ENCODE measurements at places on chromosomes 13 and 19. TPM values are rescaled to one million over a fixed set of nuclear protein-coding genes. Genes with fewer than 3 reads are reported as not detected.

GRCh38 chr19:49684983-49685553, 4.3 kb upstream of the ADM5 start:
- no peak for DNase-seq
- H3K4me3 ChIP-seq: no peak overlapping the region
- H3K27me3 ChIP-seq: peaks cover 14% of the 10 kb centered on the region
- peaks cover 16% of the 10 kb centered on the region for H3K36me3 ChIP-seq

DNA sequence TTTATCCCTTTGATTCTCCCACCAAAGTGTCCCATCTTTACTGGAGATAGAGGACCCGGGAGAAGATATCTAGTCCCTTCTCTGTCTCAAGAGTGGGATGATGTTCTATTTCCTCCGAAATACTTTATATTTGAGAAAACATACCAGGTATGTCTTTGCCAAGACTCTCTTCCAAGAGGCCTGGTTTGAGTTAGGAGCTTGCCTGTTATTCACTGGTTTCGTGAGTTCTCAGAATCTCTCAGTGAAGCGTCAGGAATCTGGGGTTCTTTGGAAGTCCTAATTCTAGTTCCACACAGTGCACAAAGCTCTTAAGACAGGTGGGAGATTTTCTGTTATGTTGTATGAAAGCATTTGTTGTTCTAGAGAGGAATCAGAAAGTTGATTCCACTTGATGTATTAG, 182.0 kb downstream of the DNAJC15 start:
- H3K27me3 ChIP-seq: no peaks in the 10 kb centered on the region
- no peak overlapping the region for H3K27ac ChIP-seq
- no peaks in the 10 kb centered on the region for H3K36me3 ChIP-seq
- H3K4me1 ChIP-seq: no peaks in the 10 kb centered on the region

DNA sequence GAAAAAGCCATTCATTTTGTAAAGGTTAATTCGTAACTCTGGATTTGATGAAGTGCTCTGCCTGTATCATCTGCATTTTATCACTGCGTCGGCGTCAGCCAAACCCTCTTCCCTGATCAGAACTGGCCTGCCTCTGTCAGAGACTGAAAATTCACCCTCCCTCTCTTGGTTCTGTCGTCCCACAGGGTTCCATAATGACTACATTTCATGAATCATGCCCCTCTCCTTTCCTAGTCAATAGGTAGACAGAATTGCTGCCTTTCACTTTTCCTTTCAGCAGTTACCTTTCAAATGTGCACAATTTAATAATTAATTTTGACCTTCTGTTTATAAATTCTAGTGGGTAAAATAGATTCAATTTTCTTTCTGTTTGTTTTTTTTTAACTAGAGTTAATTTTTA, 423.4 kb downstream of the RFC3 start:
- no peak overlapping the region for H3K4me3 ChIP-seq
- no peak overlapping the region for H3K27ac ChIP-seq
- H3K27me3 ChIP-seq: no peaks in the 10 kb centered on the region
- no peaks in the 10 kb centered on the region for H3K36me3 ChIP-seq
- no peaks in the 10 kb centered on the region for H3K4me1 ChIP-seq

- H3K27ac ChIP-seq: no peak overlapping the region
- H3K36me3 ChIP-seq: no peaks in the 10 kb centered on the region
- DNase-seq: no peak
- H3K27me3 ChIP-seq: no peaks in the 10 kb centered on the region
- H3K4me3 ChIP-seq: no peak overlapping the region
Measured at GRCh38 chr13:51767100-51767499, 36.9 kb downstream of the DHRS12 start.

GRCh38 chr19:29777781-29778309, 33.9 kb upstream of the CCNE1 start:
- no peak overlapping the region for H3K4me3 ChIP-seq
- no peaks in the 10 kb centered on the region for H3K27me3 ChIP-seq
- no peaks in the 10 kb centered on the region for H3K36me3 ChIP-seq

- DNase-seq: no peak
- H3K36me3 ChIP-seq: no peaks in the 10 kb centered on the region
- no peak overlapping the region for H3K4me3 ChIP-seq
- no peaks in the 10 kb centered on the region for H3K4me1 ChIP-seq
Measured at GRCh38 chr19:4891066-4891465, 11.6 kb downstream of the ARRDC5 start.

GRCh38 chr13:22189176-22190048, 518.5 kb downstream of the FGF9 start:
- no peaks in the 10 kb centered on the region for H3K36me3 ChIP-seq
- H3K27ac ChIP-seq: no peak overlapping the region
- no peaks in the 10 kb centered on the region for H3K27me3 ChIP-seq
- no peak for DNase-seq
- no peaks in the 10 kb centered on the region for H3K4me1 ChIP-seq

GRCh38 chr19:5298471-5298901, 42.1 kb downstream of the PTPRS start:
- H3K27me3 ChIP-seq: peaks cover 6% of the 10 kb centered on the region
- H3K4me3 ChIP-seq: no peak overlapping the region
- H3K36me3 ChIP-seq: no peaks in the 10 kb centered on the region

GRCh38 chr13:84249463-84249862, 367.2 kb upstream of the SLITRK1 start:
- H3K4me3 ChIP-seq: no peak overlapping the region
- no peaks in the 10 kb centered on the region for H3K27me3 ChIP-seq
- H3K27ac ChIP-seq: no peak overlapping the region
- DNase-seq: no peak
- H3K36me3 ChIP-seq: no peaks in the 10 kb centered on the region
- no peaks in the 10 kb centered on the region for H3K4me1 ChIP-seq

DNA sequence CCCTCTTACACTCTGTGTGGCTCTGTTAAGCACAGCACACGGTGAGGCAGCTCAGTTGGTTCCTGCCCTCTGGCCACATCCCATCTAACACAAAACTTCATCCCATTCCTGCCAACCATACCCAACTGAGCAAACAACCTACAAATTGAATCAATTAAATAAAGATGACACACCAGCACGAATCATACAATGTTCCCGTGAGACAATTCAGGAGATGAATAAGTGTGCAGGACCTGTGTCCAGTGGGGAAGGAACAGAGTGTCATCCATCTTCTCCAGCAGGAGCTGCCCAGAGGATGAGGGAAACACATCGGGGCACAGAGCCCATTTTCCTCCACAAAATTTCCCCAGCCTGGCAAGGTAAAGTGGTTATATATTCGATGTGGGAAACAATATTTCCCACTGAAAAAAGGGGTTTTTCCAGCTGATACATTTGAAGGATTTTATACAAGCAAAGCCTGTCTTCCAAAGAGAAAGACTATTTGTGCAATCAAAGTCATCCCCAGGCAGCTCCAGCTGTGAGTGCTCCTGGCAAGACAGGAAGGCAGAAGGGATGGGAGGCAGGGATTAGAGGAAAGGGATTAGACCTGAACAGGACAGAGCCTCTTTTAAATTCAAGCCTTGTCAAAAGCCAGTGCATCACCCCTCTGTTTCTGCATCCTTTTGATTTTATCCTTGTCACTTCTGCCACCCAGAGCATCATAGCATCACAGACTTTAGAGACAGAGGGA, 240.2 kb downstream of the LHFPL6 start:
- no peak overlapping the region for H3K4me3 ChIP-seq
- no peaks in the 10 kb centered on the region for H3K4me1 ChIP-seq
- H3K27ac ChIP-seq: no peak overlapping the region
- no peak for DNase-seq

GRCh38 chr19:2464389-2464788, 7.6 kb upstream of the LMNB2 start:
- no peak overlapping the region for H3K4me3 ChIP-seq
- no peaks in the 10 kb centered on the region for H3K27me3 ChIP-seq
- H3K27ac ChIP-seq: no peak overlapping the region
- no peak for DNase-seq
- no peaks in the 10 kb centered on the region for H3K36me3 ChIP-seq
- peaks cover 12% of the 10 kb centered on the region for H3K4me1 ChIP-seq

- H3K36me3 ChIP-seq: no peaks in the 10 kb centered on the region
- H3K27me3 ChIP-seq: no peaks in the 10 kb centered on the region
- H3K4me1 ChIP-seq: no peaks in the 10 kb centered on the region
- DNase-seq: no peak
Measured at GRCh38 chr13:108267347-108267746, 2.2 kb upstream of the TNFSF13B start.

- no peak for DNase-seq
- H3K4me3 ChIP-seq: no peak overlapping the region
Measured at GRCh38 chr13:48018637-48019036, 17.6 kb upstream of the SUCLA2 start.

GRCh38 chr13:59414006-59414405, 749.7 kb downstream of the DIAPH3 start:
- H3K4me3 ChIP-seq: no peak overlapping the region
- H3K36me3 ChIP-seq: no peaks in the 10 kb centered on the region
- H3K4me1 ChIP-seq: no peaks in the 10 kb centered on the region
- H3K27me3 ChIP-seq: no peaks in the 10 kb centered on the region

DNA sequence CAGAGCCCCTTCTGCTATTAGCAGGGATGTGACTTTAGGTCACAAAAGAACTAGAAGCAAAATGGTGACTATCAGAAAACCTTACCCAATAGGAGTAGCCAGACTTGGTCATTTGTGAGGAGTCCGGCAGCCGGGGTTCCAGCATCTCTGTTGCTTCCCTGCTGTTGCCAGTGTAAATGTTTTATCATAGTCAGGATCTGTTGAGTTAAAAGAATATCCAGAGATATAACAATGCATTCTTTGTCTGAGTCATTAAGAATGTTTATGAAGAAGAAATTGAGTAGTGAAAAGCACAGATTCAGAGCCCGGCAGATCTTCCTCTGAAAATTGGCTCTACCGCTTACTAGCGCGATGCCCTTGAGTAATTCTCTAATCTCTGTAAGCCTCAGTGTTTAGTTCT, 84.2 kb downstream of the COL4A2 start:
- DNase-seq: no peak
- peaks cover 11% of the 10 kb centered on the region for H3K4me1 ChIP-seq
- H3K27ac ChIP-seq: peak overlapping the region; percentile 77
- H3K4me3 ChIP-seq: no peak overlapping the region
- H3K27me3 ChIP-seq: no peaks in the 10 kb centered on the region
- H3K36me3 ChIP-seq: no peaks in the 10 kb centered on the region

DNA sequence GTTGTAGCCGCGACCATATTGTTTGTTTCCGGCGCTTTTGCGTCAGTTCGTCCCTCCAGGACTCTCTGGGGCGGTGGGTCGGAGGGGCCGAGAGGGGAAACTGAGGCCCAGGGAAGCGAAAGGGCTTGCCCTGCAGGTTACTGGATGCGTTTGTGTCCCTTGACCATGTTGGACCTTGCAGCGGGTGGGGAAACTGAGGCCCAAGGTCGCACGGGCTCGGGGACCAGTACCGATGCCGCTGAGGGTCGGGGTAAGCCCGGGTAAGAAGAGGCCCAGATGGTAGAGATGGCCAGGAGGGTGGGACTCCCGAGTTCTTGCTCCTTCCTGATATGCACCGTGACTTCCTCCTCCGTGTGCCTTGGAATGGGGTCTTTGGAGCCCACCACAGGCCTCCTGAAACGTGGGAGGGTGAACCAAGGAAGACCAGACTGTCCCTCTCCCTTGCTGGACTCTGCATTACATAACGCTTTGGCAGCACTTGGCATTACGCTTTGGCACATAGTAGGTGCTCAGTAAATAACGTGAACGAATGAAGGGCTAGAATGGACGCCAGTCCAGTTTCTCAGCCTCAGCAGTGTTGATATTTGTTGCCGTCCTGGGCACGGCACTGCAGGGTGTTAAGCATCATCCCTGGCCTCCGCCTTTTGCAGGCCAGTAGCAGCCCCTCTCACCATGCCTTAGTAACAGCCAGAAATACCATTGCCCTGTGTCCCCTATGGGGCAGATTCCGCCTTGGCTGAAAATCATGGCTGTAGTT, 743 bp downstream of the CHAF1A start:
- H3K4me3 ChIP-seq: peak overlapping the region; percentile 79
- H3K27me3 ChIP-seq: no peaks in the 10 kb centered on the region
- no peak for DNase-seq
- H3K27ac ChIP-seq: peak overlapping the region; percentile 86

DNA sequence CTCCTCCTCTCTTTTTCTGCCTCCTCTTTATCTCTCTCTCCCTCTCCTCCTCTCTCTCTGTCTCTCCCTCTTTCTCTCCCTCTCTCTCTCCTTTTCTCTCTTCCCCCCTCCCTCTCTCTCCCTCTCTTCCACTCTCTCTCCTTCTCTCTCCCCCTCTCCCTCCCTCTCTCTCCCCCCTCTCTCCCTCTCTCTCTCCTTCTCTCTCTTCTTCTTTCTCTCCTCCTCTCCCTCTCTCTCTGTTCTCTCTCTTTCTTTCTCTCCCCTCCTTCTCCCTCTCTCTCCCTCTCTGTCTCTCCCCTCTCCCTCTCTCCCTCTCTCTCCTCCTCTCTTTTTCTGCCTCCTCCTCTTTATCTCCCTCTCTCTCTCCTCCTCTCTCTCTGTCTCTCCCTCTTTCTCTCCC, 197.4 kb downstream of the UQCRFS1 start:
- no peaks in the 10 kb centered on the region for H3K27me3 ChIP-seq
- no peak for DNase-seq
- H3K36me3 ChIP-seq: no peaks in the 10 kb centered on the region
- no peak overlapping the region for H3K27ac ChIP-seq

DNA sequence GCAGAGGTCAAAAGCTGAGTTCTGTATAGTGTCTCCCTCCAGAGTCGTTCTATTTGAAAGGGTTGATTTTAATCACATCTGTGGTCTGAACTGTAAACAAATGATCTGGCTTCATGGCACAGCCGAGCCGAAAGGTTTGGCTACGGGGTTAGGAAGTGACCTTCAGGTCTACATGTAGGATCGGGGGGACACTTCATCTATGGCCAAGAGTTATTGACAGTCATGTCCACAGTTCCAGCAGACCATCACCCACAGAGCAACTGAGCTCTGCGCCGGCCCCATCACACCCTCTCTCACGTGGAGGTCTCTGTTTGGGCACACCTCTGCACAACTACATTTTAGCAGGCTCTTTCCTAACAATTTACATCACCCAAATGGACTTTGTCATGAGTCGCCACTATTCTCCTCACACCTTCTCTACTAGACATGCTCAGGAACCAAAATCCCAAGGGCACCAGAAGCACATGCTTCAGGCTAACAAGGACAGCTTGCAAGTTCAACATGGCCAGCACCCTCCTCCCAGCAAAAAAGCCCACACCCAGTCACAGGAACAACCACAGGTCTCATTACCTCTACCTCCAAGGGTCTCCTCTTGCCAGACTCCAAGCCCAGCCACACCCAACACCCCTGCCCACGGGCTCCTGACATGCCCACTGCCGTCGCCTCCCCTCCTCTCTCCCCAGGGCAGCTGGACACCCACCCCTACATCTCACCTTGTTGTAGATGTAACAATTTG, 36.1 kb upstream of the EPHX3 start:
- H3K27ac ChIP-seq: peak overlapping the region; percentile 52
- no peak overlapping the region for H3K4me3 ChIP-seq
- H3K36me3 ChIP-seq: peaks cover 22% of the 10 kb centered on the region
- H3K27me3 ChIP-seq: no peaks in the 10 kb centered on the region

GRCh38 chr13:75482070-75482819, at the start of gene TBC1D4:
TSS of gene TBC1D4 (minus strand) at chr13:75482169. CDS start at chr13:75481767, 402 bp downstream.
- H3K27ac ChIP-seq: peak within 1 kb of the TSS; percentile 75
- no peaks in the 10 kb centered on the region for H3K4me1 ChIP-seq
- H3K27me3 ChIP-seq: peaks cover 6% of the 10 kb centered on the region
- DNase-seq: peak; percentile 87
- H3K36me3 ChIP-seq: no peaks in the 10 kb centered on the region

The CLASRP gene
- total RNA-seq: 82.6 TPM

The CGB1 gene
- total RNA-seq: not detected

The NLRP7 gene
- not detected for total RNA-seq

The ZNF653 gene
- total RNA-seq: 19.3 TPM

The ZNF154 gene
- total RNA-seq: 2.0 TPM

The ZNF175 gene
- total RNA-seq: 5.6 TPM

The KLF1 gene
- total RNA-seq: not detected

The KLF5 gene
- total RNA-seq: 334 TPM

The PPP1R13L gene
- 46.8 TPM for total RNA-seq

The ZNF324 gene
- total RNA-seq: 27.5 TPM

Measured in transverse colon (tissue), 4 donors.